Urothelium cell line (cell line): ENCODE measurements at places on chromosomes 4 and X.
A peak's percentile ranks its signal among the peaks of the same experiment; 100 is the strongest.

DNA sequence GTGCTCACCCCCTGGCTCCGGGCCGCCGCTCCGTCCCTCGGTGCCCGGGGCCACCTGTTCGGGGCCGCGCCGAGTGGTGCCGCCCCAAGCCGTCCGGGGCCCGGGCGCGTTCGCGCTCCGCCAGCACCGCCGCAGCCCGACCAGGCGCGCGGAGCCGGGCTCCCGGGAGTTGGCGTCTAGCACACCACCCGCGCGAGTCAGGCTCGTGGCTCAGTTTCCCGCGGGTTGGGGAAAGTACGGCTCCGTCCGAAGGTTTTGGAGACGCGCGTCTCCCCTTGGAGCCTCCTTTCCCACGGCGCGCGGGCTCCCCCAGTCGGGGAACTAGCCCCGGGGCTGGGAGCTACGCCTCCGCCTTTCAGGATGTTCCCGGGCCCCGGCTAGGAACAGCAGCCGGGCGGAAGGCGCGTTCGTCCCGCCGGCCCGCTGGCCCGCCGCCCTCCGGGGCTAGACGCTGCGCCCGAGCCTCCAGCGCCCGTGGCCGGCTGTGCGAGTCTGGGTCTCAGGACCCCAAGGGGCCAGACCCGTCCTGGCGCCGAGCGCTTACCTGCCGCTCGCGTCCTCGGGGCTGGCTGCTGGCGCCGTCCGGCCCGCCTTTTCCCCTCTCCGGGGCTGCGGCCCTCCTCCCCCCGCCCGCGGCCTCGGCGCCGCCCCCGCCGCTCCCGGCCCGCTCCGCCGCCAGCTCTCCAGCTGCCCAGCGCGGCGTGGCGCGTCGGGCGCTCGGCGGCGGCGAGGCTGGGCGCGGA is at the start of gene ADGRG2:
Gene ADGRG2, minus strand, starts transcription at position 571 of the 743 bp plus-strand sequence. CDS start 53,634 bp downstream, outside the sequence.
- DNase-seq = peak; percentile 18

DNA sequence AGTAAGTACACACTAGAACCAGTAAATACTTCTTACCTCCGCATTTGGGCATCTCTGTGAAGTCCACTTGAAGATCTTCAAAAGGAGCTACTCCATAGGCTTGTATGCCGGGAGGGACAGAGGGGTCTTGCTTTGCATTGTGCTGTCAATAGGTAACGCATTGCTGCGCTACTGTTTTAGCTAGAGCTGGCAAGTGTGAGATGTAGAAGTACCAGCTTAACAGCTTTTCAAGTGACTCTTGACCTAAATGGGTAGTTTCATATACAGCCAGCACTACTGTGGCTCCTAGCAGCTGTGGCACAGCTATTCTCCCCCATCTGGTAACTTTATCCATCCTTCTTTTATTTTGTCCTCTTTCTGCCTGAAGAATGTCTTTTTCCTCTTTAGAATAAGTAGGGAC is 205.3 kb upstream of the KLF8 start:
- no peak for DNase-seq

DNA sequence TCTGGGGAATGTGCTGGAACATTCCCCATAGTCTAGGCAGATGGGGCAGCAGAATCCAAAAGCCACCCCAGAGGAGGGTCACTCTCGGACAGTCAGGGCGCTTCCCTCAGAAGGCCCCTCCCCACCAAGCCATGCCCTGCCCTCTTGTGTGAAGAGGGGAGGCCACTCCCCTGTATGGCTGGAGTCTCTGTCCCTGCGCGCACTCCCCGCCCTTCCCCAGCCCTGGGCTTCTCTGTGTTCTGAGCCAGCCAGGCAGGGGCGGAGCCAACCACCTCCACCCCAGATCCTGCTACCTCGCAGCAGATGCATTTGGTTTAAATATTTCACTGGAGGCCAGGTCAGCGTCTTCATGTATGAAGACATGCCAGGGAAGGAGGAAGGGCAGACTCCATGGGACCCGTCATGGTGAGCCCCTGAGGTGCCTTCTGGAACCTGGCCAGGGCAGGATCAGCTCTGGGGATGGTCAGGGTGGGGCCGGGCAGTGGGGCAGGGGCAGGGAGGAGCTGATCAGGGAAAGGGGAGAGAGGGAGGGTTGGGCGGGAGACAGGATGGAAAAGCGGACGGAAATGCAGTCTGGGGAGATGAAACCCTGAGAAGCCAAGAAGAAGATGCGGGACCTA is 107.3 kb downstream of the ADRA2C start:
- no peak for DNase-seq

- DNase-seq = no peak
These were observed 100.0 kb downstream of the SHISA3 start for GRCh38 chr4:42497142-42497910.

- no peak for DNase-seq
These were observed 466.1 kb downstream of the C4orf33 start for GRCh38 chr4:129561886-129562671.

DNA sequence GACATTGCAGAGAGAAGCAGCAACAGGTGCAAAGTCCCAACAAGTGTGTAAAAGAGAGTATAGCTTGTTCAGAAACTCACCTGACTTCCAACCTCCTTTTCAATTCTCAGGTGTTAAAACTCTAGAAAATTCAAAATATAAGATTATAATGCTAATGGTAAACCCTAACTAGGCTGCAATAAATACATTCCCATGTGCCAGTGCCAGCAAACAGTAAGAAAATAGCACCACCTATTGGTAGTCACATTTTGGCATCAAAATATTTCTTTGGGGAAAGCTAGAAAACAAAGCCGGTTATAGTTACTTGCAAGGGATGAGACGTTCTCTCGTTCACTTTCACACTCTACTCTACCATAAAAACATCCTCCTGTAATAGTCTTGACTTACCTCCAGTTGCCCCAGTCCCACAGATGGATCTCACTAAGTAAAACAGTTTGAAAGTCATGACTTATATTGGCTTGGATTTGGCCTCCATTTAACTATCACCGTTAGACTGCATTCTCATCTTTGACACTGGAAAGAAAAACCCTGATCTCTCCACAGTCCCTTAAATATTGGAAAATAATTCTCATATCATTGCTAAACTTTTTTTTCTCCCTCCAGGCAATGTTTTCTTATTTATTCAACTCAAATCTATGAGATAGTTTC is 9.6 kb downstream of the BMP3 start:
- DNase-seq = peak; percentile 25

GRCh38 chr4:39047681-39048080 is 14.4 kb upstream of the KLHL5 start:
- no peak for DNase-seq

- DNase-seq = no peak
These were observed 25.1 kb downstream of the ENOX2 start for GRCh38 chrX:130877892-130878341.

DNA sequence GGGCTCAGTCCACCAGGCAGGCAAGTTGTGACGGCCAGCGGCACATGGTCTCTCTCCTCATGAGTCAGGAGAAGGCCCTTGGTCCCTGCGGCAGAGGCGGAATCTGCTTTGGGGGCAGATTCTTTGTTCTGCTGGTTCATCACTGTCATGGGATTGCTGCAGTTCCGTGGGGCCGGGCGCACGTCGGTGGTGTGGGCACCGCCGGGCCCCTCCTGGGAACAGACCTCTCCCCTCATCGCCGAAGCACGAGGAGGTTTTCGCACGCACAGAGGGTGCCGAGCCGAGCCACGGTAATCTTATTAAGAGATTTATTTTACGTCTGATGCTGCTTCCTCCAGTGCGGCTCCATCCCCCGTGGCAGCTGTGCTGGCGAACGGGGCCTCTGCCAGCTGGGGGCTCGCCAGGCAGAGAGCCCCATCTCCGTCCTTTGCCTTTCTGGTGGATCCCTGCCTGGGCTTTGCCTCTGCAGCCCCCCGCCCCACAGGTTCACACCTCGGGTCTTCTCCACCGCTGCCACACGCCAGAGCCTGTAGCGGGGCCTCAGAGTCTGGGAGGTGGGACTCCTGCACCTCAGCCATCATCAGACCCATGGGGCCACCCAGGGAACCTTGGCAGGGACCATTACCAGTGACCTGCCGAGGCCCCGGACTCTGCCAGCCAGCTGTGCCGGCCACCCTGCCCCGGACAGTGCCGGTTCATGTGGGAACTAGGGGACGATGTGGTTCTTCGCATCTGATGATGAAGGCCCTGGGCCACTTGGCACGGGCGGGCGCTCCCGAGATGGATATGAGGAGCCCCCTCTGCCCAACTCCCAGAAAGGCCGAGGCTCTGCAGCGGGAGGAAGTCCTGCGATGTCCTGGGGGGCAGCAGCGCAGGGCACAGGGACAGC is 86.7 kb upstream of the NKX1-1 start:
- DNase-seq = no peak

- DNase-seq = no peak
These were observed 199.4 kb upstream of the CENPE start for GRCh38 chr4:103397541-103397940.

DNA sequence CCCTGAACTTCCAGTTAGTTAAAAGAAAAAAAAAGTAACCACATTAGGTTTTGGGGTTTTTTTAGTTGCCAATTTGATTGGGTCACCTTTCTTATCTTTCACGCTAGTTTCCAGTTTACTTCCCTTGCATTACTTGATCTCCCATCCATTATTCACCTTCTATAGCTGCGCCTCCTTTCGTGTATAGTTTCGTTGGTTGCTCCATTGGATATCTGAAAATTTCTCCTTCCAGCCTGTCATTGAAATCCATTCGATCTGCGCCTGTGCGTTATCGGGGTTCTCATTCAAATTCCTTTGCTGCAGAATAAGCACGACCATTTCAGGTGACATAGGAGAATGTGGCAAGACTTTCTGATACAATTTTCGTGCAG is 764 bp downstream of the TRAPPC11 start:
- DNase-seq = no peak
